ENCODE measurements at places on chromosomes 13 and 19. TPM values are rescaled to one million over a fixed set of nuclear protein-coding genes. Genes with fewer than 3 reads are reported as not detected.

DNA sequence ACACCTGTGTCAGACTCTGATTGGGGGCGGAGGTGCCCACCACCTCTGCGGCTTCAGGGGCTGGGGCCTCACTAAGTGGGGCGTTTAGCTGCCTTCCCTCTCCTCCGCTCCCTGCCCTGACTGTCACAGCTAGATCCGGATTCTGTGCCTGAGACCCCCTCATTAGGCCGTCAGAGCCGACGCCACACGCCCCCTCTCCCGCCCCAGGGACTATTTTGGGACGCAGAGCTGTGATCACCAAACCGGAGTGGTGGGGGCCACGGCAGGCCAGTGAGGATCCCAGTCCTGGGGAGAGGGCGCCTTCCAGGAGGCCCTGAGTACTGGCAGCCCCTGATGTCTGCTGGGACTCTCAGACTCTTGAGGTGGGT, 762 bp downstream of the KANK3 start:
- peaks cover 9% of the 10 kb centered on the region for H3K27me3 ChIP-seq
- H3K4me3 ChIP-seq = no peak overlapping the region
- DNase-seq = no peak
- H3K27ac ChIP-seq = no peak overlapping the region
- no peaks in the 10 kb centered on the region for H3K36me3 ChIP-seq

DNA sequence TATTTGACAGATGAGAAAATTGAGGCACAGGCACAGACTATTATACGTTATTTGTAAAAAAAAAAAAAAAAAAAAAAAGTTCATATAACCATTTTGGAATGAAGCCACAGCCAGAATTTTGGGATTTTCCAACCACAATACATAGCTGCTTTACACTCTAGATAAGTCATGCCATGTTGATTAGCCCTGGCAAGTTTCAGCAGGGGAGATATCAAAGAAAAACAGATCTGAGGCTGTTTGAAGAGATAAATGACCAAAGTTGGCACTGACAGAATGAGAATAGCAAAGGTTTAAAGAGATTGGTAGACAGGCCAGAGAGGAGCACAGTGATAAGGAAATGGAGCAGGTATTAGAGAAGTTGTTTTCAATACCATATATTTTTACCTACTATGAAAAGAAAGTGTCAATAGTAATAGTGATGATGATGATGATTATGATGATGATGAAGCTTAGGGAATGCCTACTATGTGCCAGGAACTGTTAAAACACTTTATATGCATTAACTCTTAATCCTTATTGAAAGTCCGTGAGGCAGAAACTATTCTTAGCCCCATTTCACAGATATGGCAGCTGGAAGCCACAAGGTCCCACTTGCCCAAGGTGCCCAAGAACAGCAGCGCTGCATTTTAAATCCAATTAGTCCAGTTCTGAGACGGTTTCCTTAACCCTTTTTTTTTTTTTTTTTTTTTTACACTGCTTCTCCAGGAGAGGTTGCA, 105.5 kb downstream of the MBNL2 start:
- no peak overlapping the region for H3K4me3 ChIP-seq
- H3K4me1 ChIP-seq = peaks cover 7% of the 10 kb centered on the region
- no peaks in the 10 kb centered on the region for H3K36me3 ChIP-seq
- DNase-seq = peak; percentile 58

DNA sequence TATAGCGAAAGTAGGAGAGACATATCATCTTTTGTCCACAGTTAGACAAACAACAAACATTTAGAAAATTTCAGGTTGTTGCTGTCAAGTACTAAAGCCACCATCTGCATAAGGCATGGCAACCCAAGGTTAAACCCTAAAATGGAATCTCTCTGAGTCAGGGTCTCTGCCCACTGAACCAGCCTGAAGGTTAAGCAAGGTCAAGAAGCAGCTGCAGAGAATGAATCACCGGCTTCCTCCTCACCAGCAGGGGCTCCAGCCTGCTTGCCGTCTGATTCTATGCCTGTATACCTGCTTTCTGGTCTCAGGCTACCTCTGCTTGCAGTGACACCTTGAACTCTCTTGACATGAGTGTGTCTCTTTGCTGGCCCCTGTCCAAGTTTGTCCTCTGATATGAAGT, 726.2 kb upstream of the SGCG start:
- no peak overlapping the region for H3K4me3 ChIP-seq
- no peak for DNase-seq
- no peaks in the 10 kb centered on the region for H3K36me3 ChIP-seq
- no peaks in the 10 kb centered on the region for H3K27me3 ChIP-seq
- peaks cover 30% of the 10 kb centered on the region for H3K4me1 ChIP-seq

GRCh38 chr19:56142087-56142787, 1.1 kb downstream of the ZNF444 start:
- no peaks in the 10 kb centered on the region for H3K36me3 ChIP-seq
- peak overlapping the region; percentile 1 for H3K27ac ChIP-seq
- H3K27me3 ChIP-seq = no peaks in the 10 kb centered on the region
- no peak for DNase-seq

DNA sequence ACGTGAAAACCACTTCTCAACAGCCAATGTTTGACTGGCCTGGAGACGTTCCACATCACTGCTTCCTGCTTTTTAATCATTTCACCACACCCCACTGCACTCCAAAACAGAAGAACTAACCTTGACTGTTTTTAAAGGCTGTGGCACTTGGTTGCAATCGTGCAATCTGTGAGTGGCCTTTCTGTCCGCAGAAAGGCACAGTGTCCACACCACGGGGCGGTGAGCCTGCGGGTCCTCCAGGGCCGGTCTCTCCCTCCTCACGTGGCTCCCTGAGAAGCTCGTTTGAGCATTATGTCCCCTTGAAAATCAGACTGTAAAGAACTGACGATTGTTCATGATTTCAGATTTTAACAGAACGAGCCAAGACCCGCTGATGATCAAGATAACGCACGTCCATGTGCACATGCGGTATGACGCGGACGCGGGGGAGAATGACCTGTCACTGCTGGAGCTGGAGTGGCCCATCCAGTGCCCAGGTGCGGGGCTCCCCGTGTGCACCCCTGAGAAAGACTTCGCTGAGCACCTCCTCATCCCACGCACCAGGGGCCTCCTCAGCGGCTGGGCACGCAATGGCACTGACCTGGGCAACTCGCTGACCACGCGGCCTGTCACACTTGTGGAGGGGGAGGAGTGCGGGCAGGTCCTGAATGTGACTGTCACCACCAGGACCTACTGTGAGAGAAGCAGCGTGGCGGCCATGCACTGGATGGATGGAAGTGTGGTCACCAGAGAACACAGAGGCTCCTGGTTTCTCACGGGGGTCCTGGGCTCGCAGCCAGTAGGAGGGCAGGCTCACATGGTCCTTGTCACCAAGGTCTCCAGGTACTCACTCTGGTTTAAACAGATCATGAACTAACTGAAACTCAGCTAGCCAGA, 13.0 kb downstream of the PROZ start:
- H3K27ac ChIP-seq = no peak overlapping the region
- H3K4me1 ChIP-seq = no peaks in the 10 kb centered on the region
- DNase-seq = no peak
- no peak overlapping the region for H3K4me3 ChIP-seq
- H3K27me3 ChIP-seq = no peaks in the 10 kb centered on the region

DNA sequence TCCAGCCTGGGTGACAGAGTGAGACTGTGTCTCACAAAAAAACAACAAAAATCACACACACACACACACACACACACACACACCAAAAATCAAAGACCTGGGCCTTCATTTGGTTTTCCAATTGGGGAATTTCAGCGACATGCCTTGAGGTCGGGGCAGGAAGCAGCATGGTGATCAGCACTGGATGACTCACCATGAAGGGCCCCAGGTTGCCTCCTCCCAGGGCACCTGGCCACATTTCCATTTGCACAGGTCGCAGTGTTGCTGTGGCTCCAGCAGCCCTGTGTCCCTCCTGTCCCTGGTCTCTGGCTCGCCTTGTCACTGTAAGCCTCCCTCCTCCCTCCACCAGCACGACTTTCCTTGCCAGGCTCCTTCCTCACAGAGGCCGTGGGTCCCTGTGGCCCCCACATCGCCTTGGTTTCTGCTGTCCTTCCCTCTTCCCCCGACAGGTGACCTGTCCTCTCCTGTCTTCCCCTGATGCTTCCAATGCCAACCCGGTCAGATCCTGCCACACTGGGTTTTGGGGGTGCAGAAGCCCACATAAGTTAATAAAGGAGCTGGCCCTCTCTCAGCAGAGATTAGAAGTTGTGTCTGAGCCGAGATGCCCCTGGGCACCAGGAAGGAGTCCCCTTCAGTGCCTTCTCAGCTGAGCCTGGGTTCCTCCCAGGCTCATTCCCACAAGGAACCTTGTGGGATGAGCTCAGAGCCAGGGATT, 66.7 kb downstream of the GPR12 start:
- no peaks in the 10 kb centered on the region for H3K27me3 ChIP-seq
- H3K4me1 ChIP-seq = no peaks in the 10 kb centered on the region
- H3K36me3 ChIP-seq = no peaks in the 10 kb centered on the region
- no peak for DNase-seq
- H3K4me3 ChIP-seq = no peak overlapping the region
- no peak overlapping the region for H3K27ac ChIP-seq

DNA sequence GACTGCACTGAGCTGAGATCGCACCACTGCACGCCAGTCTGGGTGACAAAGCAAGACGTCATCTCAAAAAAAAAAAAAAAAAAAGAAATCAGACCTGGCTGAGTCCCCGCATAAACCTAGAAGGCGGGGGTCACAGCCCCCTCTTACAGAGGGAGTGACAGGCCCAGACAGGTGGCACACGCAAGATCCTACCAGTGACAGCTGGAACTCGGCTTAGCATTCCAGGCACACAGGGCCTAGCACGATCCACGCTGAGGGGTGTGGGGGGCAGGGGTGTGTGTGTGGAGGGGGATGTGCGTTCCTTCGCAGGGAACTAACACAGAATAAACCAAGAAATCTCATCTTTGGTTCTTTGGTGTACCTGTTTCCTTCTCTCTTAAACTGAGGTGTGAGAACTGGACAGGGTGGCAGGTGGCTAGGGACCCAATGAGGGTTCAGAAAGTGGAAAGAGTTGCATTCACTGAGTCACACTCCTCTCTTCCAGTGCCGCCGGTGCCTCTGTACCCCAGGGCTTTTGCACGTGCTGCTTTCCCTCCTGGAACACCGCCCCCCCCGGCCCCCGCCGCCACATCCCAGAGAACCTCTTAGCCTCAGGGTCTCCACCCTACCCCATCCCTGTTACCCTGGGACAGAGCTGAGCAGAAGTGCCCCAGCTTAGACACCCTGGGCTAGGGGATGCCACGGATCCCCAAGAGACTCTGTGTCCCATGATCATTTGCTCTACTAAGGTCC, 5.0 kb downstream of the SGTA start:
- peaks cover 12% of the 10 kb centered on the region for H3K4me1 ChIP-seq
- H3K27ac ChIP-seq = no peak overlapping the region
- H3K4me3 ChIP-seq = no peak overlapping the region
- H3K36me3 ChIP-seq = no peaks in the 10 kb centered on the region
- H3K27me3 ChIP-seq = no peaks in the 10 kb centered on the region

DNA sequence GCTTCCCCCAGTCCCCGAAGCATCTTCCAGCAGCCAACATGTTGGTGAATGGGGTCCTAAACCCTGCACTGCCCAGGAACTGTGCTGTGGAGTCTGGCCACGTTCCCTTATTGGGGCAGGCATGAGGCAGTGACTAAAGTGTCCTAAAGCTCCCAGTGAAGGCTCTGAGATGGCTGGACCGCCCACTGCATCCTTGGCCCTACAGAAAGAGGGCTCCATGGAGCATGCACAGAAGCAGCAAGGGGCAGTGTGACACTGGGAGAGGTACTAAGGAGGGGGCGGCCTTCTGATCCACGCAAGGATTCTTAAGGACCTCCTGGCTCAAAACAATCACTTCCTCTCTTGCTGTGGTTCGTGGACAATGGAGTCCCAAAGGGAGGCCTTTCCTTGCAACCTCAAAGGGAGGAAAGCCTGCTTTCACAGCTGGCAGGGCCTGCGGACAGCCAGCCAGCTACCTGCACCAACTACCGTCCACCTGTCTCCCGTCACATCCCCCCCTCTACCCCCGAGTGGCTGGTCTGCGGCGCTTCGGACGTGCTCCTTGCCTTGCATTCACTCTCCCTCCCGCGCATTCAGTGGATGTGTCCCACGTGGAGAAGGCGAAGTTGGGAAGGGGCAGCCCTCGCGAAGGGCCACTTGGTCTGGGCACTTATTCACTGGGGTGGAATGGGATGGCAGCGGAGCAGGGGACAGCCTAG, 63.9 kb upstream of the STARD13 start:
- peaks cover 13% of the 10 kb centered on the region for H3K4me1 ChIP-seq
- no peak for DNase-seq
- no peak overlapping the region for H3K27ac ChIP-seq
- H3K27me3 ChIP-seq = peaks cover 41% of the 10 kb centered on the region

DNA sequence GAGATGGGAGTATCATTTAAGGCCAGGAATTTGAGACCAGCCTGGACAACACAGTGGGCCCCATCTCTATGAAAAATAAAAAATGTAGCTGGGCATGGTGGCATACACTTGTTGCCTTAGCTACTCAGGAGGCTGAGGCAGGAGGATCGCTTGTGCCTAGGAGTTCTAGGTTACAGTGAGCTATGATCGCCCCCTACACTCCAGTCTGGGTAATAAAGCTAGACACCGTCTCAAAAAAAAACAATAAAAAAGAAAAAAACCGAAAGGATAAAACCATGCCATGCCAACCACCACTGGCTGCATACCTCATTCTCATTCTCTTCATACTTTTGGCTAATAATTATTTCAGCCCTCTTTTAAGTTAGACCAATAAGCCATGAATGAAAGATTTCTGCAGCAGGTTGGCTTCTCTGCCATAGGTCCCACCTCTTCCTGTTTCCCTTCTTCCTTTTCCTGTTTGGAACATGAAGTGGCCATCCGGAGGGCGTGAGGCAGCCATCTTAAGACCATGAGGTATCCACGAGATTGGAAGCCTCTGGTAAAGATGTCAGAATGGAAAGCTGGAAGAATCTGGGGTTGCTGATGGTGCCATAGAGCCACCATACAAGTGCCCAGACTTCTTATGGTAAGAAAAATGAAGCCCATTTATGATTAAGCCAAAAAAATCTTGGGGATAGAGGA, 171.3 kb downstream of the CACNA1A start:
- no peak for DNase-seq
- H3K4me1 ChIP-seq = peaks cover 4% of the 10 kb centered on the region
- H3K36me3 ChIP-seq = no peaks in the 10 kb centered on the region
- H3K27ac ChIP-seq = no peak overlapping the region

GRCh38 chr13:99067159-99067985, 89.5 kb upstream of the DOCK9 start:
- H3K27me3 ChIP-seq = no peaks in the 10 kb centered on the region
- no peaks in the 10 kb centered on the region for H3K36me3 ChIP-seq
- no peak overlapping the region for H3K4me3 ChIP-seq
- DNase-seq = no peak
- peaks cover 10% of the 10 kb centered on the region for H3K4me1 ChIP-seq

- H3K36me3 ChIP-seq = no peaks in the 10 kb centered on the region
- H3K4me3 ChIP-seq = no peak overlapping the region
- no peaks in the 10 kb centered on the region for H3K4me1 ChIP-seq
- H3K27me3 ChIP-seq = no peaks in the 10 kb centered on the region
Measured at GRCh38 chr13:61927648-61928047, 512.0 kb upstream of the PCDH20 start.

GRCh38 chr13:83666141-83666540, 216.1 kb downstream of the SLITRK1 start:
- DNase-seq = no peak
- no peak overlapping the region for H3K27ac ChIP-seq
- H3K4me1 ChIP-seq = no peaks in the 10 kb centered on the region
- no peaks in the 10 kb centered on the region for H3K36me3 ChIP-seq

IL27RA gene
- 17.1 TPM for polyA plus RNA-seq

NLRP11 gene
- not detected for polyA plus RNA-seq

CD209 gene
- not detected for polyA plus RNA-seq

RPS16 gene
- polyA plus RNA-seq = 508 TPM

TEX30 gene
- 13.5 TPM for polyA plus RNA-seq

LILRA1 gene
- not detected for polyA plus RNA-seq

ZNF471 gene
- 0.83 TPM for polyA plus RNA-seq

OR7D4 gene
- polyA plus RNA-seq = not detected

AZU1 gene
- polyA plus RNA-seq = 1.5 TPM

CD33 gene
- polyA plus RNA-seq = not detected

PRSS57 gene
- not detected for polyA plus RNA-seq

All from cardiac muscle cell (in vitro differentiated cells and primary cell).